Mucosa of descending colon (tissue), 3 donors: ENCODE measurements at places on chromosomes 6 and 20. TPM values are rescaled to one million over a fixed set of nuclear protein-coding genes. Genes with fewer than 3 reads are reported as not detected.
A peak's percentile ranks its signal among the peaks of the same experiment; 100 is the strongest.

- DNase-seq, result no peak
Measured at GRCh38 chr6:69792292-69792691, 4.5 kb downstream of the LMBRD1 start.

The COL20A1 gene
- total RNA-seq, result not detected

The PRICKLE4 gene
- 6.7 TPM for total RNA-seq

The SPATA25 gene
- total RNA-seq, result 3.9 TPM

The SLC22A16 gene
- 0.16 TPM for total RNA-seq

DNA sequence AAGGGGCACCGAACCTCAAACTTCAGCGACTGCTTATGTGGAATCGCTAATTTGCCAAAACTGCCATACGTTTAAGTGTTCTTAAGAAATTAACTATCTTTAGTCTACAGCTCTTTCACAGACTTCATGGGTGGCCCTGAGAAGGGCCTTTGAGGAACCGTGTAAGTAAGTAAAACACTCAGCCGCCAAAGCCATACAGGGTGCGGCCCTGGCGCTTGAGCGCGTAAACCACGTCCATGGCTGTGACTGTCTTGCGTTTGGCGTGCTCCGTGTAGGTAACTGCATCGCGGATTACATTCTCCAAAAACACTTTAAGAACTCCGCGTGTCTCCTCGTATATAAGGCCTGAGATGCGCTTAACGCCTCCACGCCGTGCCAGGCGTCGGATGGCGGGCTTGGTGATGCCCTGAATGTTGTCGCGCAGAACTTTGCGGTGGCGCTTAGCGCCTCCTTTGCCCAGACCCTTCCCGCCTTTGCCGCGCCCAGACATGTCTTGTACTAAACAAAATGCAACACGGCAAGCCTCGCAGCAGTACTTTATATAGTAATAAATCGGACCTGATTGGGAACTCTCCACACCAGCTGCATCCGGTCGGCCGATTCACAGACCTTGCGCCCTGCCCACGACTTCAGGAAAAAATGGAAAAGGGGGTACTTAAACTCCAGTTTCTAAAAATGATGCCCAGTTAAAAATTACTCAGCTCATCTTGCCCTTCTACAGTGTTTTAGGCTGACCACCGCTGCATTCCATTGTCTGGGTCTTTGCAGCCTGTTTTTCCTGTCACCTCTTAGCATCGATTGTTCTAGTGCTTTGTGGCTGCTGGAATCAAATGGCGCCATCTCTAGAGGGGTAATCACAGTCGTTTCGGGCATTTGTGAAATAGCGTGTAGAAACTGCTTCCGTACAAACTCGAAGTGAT lies 38.9 kb downstream of the OR2B2 start:
- peak; percentile 80 for DNase-seq

- DNase-seq, result peak; percentile 76
Measured at GRCh38 chr6:84764332-84765049, at the start of gene TBX18. TBX18 (minus strand) TSS chr6:84764598; CDS start chr6:84764181, 417 bp downstream.

GRCh38 chr6:150079604-150080003 lies 10.7 kb upstream of the ULBP3 start:
- DNase-seq, result no peak

The ARFGEF3 gene
- total RNA-seq, result 10.1 TPM
